Activated naive CD4-positive, alpha-beta T cell (primary cell): ENCODE measurements at places on chromosomes 7 and 10.

- DNase-seq: no peak
These were observed 65.5 kb upstream of the TRIM8 start for GRCh38 chr10:102578782-102579181.

GRCh38 chr10:92839191-92840085, 8.9 kb upstream of the EXOC6 start:
- no peak for DNase-seq

DNA sequence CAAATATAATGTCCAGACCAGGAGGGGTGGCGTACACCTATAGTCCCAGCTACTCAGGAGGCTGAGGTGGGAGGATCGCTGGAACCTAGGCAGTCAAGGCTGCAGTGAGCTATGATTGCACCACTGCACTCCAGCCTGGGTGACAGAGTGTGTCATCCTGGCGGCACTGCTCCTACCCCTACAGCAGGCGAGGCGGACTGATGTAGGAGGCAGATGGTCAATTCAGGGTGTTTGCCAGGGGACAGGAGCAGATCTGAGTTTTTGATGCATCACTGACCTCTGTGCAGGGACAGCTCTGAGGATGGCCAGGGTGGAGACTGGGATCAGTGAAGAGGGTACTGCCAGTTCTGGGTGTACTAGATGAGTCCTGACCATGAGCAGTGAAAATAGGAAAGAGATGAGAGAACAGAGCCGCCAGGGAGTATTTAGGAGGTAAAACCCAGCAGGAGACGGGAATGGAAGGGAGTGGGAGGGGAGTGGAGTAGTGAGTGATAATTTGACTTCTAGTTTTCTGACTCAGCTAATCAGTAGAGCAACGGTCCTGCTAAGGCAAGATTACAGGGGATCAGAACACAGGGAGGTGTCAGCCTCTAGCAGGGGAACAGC, 75.3 kb downstream of the HIP1 start:
- no peak for DNase-seq

DNA sequence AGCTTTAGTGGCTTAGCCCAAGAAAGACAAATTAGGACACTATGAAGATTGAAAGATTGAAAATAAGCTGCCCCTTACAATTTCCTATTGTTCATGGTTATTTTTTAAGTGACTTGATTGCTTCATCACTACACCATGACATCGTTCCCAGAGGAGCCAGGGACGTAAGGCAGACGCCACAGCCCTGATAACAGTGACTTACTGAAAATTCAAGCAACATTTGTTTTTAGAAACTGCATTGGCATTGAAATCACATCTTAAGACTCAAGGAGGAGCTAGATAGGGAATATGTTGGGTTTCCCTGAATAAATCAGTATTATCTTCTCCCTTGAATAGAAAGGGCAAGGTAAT, 38.7 kb upstream of the ANK3 start:
- no peak for DNase-seq

- DNase-seq: no peak
These were observed 189.9 kb downstream of the DGKI start for GRCh38 chr7:137656850-137657232.
